ENCODE measurements at places on chromosomes 7 and 10.

DNA sequence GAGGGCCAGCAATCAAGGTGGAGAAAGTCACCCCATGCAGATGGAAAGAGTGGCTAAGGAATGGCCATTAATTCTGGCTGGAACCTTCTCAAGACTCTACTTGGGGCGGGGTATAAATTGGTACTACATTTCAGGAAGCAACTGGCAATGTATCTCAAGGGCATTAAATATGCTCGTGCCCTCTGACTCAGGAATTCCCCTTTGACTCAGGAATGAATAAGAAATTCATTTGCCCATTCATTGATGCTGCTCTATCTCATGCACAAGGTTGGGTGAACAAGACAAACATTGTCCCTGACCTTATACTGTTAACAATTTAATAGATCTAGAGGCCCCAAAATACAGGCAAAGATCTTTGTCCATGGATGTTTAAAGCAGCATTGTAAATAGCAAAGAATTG, 188.1 kb downstream of the MYOF start:
- no peak for DNase-seq

GRCh38 chr7:155300641-155301452, 3.2 kb downstream of the INSIG1 start:
- no peak for DNase-seq

DNA sequence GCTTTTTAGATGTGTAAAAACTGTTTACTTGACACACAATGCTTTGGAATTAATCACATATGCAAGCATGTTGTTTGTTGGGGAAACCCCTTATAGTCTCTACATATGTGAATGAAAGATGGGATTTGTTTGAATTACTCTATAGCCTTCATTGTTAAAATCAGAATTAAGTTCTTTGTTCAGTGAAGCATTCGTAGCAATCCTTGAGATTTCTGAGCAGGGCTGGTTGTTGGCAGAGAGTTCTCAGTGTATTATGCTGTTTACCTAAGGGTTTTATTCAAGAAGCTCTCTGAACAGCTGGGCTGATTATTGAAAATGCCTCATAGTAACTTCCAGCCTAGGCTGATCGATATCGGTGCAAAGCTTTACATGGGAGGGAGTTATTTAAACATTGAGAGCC, 190.9 kb downstream of the VTI1A start:
- no peak for DNase-seq

DNA sequence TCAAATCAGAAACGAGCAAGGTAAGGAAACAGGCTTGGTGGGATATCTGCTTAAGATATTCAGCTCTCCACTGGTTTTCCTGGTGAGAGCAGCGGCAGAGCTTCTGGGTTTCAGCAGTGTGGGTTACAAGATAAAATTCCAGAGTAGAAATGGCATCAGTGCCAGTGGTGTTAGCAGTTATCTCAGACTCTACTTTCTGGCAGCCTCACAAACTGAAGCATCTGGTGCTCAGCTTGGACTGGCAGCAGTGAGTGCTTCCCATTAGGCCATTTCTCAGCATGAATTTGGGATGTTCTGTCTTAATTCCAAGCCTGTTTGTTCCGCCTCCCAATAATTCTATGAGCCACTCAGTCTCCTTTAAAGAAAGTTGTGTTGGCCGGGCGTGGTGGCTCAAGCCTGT, 6.9 kb upstream of the GSTO2 start:
- DNase-seq = no peak

DNA sequence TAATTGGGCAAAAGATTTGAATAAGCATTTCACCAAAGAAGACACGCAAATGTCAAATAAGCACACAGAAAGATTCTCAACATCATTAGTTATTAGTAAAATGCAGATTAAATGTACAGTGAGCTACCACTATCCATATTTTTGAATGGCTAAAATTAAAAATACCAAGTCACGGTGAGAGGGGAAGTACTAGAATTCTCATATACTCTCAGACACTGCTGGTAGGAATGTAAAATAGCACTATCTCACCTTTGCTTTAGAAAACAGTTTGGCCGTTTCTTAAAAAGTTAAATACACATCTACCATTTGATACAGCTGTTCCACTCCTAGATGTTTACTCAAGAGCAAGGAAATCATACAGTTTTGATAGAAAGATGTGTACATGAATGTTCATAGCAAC, 115.8 kb upstream of the CELF2 start:
- DNase-seq = no peak

DNA sequence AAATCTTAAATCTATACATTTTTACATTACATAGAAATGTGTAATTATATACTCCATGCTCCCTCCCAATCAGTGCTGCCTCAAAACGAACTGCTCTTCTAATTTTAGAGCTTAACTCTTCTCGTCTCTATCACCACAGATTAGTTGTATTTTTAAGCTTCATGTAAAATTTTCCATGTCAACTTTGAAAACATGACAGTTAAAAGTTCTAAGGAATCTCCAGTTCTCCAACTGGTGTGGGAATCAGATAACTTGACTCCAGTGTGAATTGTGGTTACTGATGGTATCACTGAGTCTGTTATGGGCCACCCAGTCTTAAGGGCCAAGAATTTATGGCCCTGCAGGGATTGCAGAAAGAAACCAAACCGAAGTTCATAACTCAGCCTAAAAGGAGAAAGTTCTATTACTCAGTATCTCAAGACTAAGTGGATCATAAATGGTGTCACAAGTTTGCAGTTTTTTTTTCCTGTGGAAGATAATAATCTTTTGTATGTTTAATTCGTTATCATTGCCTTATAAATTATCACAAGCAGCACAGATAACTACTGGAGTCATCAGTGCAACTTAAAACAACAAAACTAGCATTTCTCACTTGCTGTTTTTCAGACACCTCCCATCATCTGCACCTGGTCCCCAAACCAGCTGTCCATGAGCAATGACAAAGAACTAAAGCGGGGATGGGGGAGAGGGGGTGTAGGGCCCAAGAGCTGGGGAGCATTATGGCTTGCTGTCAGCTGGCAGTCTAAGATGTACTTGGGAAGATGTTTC, 31.5 kb upstream of the KMT2E start:
- DNase-seq = no peak

- DNase-seq = no peak
Measured at GRCh38 chr7:114502454-114503254, 88.0 kb downstream of the FOXP2 start.

- DNase-seq = no peak
Measured at GRCh38 chr10:132043861-132044695, 21.7 kb upstream of the JAKMIP3 start.

DNA sequence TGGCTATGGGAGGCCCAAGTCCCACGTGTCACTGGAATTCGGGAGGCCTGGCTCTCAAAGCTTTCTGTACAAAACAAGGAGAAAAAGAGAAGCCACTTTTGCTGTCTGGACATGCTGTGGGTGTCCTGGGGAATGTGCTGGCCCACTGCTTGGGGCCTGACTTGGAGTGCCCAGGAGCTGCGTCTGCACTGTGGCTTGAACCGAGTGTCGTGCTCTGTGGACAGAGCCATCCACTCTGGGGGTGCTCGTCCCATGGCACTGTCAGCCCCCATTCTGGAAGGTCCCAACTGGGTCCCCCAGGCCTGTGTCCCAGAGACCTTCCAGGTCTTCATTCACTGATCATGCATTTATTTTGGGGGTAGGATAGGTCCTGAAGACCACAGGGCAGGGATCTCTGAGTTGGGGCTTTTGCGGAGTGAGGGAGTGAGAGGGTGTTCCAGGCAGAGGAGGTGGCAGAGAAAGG, 138.0 kb downstream of the LHPP start:
- DNase-seq = no peak

GRCh38 chr7:132242192-132242812, 334.0 kb downstream of the PLXNA4 start:
- DNase-seq = no peak

- DNase-seq = no peak
Measured at GRCh38 chr7:49876202-49876601, 102.8 kb downstream of the VWC2 start.

DNA sequence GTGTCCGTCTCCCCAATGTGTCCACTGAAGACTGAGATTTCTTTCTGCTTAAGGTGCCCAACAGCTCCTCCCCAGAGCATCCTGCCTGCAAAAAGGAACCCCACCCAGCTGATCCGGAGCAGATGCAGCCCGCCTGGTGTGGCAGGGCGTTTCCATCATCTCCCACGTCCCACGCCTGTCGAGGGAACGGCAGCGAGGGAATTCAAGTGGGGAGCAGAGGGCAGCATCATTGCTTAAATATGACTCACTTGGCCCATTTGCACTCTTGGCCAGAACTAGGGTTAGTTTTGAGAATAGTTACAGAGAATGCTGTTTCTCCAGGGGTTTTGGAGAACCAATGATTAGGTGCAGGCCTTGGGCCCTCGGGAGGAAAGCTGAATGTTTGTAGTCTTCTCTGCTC, 20.8 kb downstream of the VWA2 start:
- no peak for DNase-seq

DNA sequence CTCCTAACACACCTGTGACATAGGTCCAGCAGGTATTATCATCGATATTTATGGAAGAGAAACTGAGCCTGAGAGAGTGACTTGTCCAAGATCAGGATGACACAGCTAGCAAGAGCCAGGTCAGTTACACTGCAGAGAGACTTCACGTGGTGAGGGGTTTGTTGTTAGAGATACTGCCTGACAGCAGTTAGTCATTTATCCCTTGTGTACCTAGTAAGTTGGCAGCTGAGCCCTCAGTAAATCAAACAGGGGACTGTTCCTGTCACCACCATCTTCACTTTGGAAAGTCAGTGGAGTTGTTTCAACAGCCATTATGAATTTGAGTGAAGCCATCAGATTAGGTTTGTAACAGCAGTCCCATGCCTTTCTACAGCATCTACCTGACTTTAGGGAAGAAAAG, 87.5 kb upstream of the GATA3 start:
- DNase-seq = no peak

GRCh38 chr10:71631007-71631861, 88.3 kb downstream of the C10orf105 start:
- DNase-seq = no peak

DNA sequence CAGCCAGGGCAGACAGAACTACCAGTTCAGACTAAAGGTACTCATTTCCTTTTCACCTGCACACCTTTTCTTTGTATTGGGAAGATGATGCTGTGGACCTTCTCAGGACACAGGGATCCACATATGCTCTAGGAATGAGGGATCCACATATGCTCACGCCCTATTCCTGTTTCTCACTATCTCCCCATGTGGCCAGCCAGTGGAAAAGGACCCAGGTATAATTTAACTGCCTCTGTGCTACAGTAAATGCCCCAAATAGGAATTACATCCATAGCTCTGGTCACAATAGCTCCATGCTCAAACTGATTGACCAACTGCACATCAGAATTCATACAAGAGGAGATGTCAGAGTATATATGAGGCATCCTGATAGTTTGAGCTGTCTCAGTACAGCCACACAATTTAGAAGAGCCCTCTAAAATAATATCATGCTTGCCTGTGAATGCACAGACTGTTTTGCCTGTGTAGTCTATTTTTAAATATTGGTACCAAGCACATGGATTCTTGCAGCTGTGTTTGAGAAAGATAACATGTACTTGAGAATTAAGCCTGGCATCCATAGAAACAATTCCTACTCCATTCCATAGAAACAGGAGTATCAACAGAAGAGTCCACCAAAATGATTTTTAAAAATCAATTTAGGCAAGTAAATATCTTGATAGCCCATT, 43.7 kb downstream of the CTTNBP2 start:
- DNase-seq = no peak

GRCh38 chr7:131952365-131952764, 395.9 kb upstream of the PODXL start:
- no peak for DNase-seq

- DNase-seq = no peak
Measured at GRCh38 chr7:105256761-105257231, 131.9 kb downstream of the SRPK2 start.

- DNase-seq = no peak
Measured at GRCh38 chr10:71984809-71985388, 20.7 kb downstream of the CHST3 start.

- DNase-seq = no peak
Measured at GRCh38 chr7:77657427-77658224, 38.6 kb upstream of the RSBN1L start.
